ENCODE measurements at places on chromosomes 16 and 17.

DNA sequence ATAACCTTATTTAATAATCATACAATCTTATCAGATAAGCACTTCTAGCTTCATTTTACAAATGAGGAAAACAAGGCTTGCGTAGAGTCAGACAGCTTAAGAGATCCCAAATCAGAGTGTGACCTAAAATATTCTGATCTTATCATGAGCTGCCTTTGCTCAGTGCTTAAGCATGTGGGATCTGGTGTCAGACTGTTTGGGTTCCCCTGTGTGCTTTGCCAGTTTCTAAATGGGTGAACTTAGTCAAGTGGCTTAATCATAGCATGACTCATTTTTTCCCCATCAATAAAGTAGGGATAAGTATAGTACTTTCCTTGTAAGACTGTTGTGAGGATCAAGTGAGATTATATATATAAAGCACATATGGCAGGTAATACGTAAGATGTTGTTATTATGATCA lies 612.6 kb upstream of the C16orf82 start:
- DNase-seq = no peak

DNA sequence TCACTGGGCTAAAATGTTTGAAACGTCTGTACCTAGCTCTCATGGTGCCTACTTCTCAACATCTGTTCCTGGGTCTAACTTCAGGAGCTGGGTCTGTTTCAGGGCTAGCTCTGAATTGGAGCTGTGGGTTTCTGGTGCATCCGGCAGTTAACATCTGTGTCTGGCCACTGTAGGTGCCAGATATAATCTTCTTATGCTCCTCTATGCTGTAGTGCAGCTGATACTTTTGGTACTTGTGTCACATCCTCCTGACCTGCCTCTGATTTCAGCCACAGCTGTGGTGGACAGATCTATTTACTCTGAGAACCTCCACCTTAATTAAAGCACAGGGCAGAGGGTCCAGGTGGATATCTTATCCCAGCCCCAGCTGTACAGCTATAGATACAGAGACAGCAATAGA lies 496.5 kb upstream of the CDH11 start:
- no peak for DNase-seq

- peak; percentile 59 for DNase-seq
Observed at GRCh38 chr17:43021741-43022512, at the start of gene VAT1. Gene VAT1 (minus strand): TSS chr17:43022385. CDS start chr17:43022322, 63 bp downstream.

- no peak for DNase-seq
Observed at GRCh38 chr17:30869005-30869404, 37.0 kb downstream of the TEFM start.

- no peak for DNase-seq
Observed at GRCh38 chr17:69593716-69594115, 179.2 kb downstream of the MAP2K6 start.

DNA sequence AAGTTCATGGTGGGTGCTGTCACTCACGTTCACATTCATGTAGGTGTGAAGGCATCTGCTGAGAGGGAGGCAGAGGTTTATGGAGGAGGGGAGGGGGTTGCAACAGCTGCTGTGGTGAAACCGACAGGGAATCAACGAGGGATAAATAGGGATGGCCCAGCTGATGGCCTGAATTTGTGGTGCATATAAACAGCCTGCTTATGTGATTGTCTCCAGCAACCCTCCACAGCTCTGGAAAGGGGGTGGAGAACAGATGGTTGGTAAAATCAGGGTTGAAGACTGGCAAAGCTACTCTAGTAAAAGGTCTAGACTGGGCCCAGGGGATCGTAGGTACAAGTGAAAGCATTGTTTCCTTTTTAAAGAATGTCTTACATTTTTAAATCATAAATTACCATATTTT lies 53.7 kb downstream of the IQCK start:
- DNase-seq = peak; percentile 85
